ENCODE measurements at places on chromosomes 5 and 9.

DNA sequence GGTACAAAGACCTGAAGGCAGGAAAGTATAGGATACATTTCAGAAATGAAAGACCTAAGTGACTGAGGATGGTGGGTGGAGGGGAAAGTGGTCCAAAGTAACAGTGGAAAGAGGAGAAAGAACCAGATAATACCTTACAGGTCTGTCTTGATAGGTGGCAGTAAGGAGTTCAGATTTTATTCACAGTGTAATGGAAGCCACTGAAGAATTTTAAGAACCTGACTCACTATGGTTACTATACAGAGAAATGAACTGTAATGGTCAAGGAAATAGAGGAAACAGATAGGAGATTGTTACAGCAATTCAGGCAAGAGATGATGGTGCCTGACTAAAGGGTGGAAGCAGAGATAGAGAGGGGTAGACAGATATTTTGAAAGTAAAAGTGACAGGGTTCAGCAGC, 46.5 kb downstream of the EPB41L4A start:
- DNase-seq: no peak

GRCh38 chr5:128035689-128036088, 47.9 kb upstream of the SLC12A2 start:
- DNase-seq: no peak

DNA sequence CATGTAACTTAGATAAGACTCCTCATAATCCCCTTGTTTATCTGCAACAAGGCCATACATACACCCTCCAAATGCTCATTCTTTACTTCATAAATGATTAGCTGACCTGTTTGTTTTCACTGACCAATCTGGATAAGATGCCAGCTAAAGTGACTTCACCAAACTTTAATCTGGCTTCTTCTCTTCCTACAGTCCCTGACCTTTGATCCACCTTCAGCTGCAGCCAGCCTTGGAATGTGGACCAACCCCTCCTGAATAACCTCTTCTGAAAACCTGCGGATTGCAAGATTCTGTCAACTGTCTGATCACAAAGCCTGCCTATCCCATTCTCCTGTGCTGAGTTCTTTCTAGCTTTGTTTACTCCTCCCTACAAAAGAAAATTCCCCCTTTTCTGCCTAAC, 476.8 kb downstream of the LRRC70 start:
- no peak for DNase-seq

DNA sequence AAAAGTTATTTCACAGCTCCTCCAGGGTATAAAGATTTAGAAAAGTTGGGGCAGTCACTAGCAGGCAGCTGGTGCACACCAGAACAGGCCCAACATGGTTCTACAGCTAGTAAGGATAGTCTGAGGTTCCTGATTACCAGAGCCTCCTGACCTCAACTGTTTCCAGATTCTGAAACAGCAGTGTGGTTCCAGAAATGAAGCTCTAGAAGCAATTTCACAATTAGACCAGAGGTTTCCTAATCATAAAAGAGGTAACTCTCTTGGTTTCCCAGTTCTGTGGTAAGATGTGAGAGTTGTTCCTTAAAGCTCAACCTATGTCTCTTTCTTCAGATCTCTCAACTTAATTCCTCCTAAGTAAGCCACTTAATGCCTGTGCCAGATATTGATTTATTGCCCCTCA, 11.9 kb downstream of the AGTPBP1 start:
- DNase-seq: no peak

DNA sequence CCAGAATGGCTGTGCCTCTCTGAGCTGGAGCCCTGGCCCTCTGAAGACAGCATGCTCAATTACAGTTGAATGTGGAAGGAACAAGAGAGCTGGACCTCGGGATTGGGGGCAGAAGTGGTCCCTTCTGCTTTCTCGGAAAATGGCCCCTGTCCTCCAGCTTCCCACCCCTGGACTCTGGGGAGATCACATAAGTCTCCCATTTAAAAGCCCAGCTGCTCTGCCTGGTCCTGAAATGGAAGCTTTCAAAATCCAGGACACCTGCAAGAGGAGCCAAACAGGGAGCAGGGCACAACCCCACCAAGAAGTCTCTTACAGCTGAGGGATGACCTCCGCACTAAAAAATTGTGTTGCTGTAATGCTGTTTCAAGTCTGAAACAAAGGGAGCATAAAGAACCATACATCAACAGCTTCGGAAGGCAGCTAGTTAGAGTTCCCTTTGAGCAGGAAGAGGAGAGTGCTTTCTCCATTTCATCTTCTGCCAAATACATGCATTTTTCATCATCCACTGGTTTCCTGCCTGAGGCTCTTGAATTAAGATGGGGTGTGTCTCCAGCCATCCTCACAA, 48.2 kb downstream of the TGFBI start:
- DNase-seq: no peak

DNA sequence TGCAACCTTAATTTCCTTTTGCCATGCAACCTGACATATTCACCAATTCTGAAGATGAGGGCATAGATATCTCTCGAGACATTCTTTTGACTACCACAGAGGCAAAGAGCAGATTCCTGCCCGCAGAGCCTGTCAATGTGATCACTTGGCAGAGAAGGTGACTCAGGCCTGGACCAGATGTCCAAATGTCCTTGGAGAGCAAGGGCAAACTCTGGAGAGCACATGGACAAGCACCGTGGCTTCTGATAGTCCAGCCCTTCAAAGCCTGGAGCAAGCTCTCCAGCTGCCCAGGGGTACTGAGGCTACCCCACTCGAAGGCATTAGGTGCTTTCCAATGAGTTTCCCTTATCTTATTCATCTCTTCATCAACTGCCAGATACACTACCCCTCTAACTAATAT, 50.4 kb upstream of the ALDH1B1 start:
- DNase-seq: no peak

- no peak for DNase-seq
These were observed 624.9 kb upstream of the FTMT start for GRCh38 chr5:121226765-121227164.

GRCh38 chr9:96160168-96160567, 141.8 kb downstream of the HSD17B3 start:
- no peak for DNase-seq

- DNase-seq: no peak
These were observed 65.7 kb upstream of the MARCHF11 start for GRCh38 chr5:16245249-16245648.

DNA sequence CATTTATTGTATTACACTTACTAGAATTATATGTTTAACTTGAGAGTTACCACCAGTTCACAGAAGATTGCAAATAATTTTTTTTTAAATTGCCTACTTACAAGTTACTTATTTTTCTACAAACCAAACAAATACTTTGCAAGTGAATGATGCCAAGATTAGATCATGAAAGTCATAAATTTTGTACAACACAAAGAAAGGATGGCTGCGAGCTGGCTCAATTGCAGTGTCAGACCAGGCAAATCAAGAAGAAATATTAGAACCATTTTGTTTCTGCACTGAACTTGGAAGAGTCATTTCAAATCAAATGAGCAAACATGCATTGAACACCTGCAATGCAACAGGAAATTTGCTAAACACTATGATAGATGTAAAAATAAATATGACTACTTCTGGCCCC, 97.3 kb downstream of the PLCXD3 start:
- no peak for DNase-seq

DNA sequence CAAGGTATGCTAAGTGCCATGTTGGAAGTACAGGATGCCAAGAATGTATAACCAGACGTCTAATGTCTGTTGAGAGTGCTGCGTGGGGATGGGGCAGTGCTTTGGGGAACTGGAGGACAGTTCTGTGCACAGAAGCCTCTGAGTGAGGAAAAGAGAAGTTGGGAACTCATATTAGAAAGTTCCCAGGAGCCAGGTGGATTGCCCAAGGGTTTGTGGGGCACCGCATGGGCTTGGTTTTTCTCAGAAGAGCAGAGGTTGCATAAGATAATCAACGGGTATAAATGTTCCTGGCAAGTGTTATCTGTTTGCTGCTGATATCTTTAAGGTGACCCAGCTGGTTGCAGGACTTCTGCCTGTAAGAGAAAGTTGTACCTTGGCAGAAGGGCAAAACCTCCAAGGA, 13.1 kb downstream of the HRH2 start:
- DNase-seq: no peak

DNA sequence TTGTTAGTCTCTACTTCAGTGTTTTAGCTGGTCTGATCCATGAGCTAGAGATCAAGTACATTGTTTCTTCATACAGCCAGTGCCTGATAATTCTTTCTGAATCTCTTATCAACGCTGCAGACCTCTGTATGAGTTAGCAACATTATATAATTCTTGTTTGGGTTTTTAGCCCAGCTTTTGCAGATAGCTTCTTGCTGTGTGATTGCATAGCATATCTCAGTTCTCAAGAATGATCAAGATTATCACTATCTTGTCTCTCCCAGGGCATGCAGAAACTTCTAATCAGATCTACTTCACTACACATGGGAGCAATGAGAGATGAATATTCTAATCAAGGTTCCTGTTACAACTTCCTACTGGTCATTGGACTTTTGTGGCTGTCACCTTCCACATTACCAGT, 158.3 kb downstream of the FAM174A start:
- no peak for DNase-seq

DNA sequence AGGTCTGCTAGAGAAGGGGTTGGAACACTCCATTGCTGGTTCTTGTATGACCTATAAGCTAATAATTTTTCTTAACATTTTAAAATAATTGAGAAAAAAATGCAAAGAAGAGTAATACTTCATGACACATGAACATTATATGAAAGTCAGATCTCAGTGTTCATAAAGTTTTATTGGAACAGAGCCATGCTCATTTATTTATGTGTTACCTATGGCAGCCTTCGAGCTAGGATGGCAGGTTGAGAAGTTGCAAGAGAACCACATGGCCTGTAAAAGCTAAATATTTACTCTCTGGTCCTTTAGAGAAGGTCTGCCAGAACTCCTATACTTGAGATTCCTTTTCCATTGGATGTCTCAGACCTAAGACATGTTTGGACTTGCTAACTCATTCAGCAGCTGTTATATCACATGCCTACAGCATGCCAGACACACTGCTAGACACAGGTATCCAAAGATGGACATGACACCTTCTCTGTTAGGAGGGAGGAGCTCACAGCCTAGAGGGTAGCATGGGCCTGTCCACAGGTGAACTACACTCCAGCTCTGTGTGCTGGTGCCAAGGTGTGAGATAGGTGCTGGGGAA, 304.3 kb downstream of the ARHGAP26 start:
- no peak for DNase-seq

DNA sequence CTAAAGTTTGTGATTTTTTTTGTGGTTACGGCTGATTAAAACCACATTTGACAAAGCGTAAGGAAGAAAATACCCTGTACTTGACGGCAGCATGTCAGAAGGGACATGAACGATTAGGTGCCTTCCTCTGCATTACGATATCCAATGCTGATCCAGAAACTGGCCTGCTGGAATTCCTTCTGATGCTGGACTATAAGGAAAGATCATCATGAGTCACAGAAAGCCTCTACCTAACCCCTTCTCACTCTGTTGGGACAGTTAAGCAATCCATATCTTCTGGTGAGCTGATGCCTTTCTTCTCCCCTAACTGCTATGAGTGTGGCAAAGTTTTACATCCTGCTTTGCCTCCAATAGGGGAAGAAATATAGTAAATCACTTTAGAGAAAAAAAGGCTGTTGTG, 78.4 kb upstream of the PAPPA start:
- no peak for DNase-seq

- DNase-seq: no peak
These were observed 253 bp downstream of the SLC12A2 start for GRCh38 chr5:128083811-128084227.

DNA sequence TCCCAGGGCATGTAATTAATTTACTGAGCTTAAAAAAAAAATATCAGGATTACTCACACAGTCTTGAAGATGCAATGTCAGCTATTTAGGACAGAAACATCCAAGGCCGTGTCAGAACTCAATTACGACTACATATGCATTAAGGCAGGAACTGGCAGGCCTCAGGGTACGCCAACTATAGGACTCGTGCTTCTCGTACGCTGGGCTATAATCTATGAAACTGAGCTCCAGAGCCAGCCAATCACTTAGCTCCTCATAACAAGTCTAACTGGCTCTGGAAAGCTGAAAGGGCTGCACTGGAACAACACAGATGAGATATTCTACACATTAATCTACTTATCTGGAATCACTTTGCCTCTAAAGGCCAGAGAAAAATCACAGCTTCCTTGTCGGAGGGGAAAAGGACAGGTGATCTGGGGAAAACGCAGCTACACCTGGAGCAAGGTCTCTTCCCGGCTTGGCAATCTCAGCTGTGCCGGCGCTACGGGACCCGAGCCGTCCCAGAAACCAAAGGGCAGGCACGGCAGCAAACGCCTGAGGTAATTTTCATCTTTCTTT, 212.0 kb downstream of the DEPDC1B start:
- no peak for DNase-seq
